ENCODE measurements at places on chromosomes 2 and 18.
A peak's percentile ranks its signal among the peaks of the same experiment; 100 is the strongest.

DNA sequence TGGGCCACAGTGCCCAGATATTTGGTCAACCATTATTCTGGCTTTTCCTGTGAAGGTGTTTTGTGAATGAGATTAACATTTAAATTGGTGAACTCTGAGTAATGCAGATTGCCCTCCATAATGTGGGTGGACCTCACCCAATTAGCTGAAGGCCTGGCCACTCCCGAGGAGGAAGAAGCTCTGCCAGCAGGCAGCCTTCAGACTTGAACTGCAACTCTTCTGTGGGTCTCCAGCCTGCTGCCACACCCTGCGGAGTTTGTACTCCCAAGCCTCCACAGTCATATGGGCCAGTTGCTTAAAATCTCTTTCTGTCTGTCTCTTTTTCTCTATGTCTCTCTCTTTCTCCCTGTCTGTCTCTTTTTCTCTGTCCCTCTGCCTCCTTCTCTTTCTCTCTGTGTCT lies 262.7 kb downstream of the MYCN start:
- no peak for DNase-seq

- DNase-seq: no peak
Observed at GRCh38 chr2:101125808-101126207, 25.4 kb downstream of the TBC1D8 start.

DNA sequence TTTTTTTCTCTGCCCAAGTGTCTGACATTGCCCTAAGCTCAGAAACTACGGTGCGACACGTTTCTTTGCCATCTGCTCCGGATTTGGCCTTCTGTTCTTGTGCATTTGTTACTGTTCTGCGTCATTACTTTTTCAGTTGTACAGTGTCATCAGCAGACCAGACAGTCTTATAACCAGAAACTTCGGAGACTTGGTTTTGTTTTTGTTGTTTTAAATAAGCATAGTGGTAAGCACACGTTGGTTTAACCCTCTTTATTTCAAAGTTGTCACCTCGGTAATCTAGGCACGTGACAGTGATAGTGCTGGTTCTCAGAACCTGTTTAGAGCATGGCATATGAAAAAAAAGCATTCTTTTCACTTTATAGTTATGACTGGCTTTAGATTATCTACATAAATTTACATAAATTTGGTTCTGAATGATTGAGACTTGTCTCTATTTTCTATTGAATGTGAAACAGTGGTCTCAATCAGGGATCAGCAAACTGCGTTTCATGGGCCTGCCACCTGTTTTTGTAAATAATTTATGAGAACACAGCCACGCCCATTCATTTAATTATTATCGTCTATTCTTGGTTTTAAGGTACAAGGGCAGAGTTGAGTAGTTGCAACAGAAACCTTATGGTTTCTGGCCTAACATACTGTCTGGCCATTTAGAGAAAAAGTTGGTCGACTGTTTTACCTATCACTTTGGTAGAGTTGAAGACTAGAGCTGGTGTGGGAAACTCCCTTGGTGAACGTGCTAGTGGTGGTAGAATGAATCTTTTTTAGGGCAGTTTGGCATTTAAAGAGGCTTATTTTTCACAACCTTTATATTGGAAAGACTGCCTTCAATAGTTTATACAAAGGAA lies 106.5 kb downstream of the ZNF532 start:
- no peak for DNase-seq

- no peak for DNase-seq
Observed at GRCh38 chr2:191806396-191806795, 40.5 kb downstream of the CAVIN2 start.

DNA sequence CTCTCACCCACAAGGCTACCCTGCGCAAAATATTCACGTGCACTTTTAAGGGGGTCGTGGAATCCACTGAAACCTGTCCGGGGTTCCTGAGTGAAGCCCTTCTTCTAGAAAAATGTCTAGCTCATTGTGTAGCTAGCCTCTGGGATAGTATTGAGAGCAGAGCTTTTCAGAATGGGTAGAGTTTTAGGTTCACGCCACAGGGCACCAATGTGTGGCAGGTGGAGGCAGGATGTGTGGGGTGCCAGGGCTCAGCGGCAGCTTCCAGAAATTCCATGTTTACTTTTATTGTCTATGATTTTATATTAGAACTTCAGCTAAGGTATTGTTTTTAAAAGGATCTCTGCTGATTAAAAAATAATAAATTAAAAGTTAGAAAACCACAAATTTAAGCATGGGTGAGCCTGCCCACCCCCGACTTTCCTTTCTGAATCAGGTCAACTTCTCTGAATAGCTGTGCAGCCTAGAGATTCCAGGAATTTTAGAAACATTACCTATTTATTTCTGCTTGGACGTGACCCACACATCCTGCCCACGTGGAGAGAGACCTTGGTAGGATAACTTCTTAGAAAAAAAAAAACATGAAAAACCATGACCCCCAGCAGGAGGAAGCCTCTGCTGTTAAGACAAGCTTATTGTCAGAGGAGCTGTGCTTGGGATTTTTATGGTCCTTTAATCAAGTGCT lies 163.7 kb downstream of the CTIF start:
- no peak for DNase-seq

GRCh38 chr18:55743736-55744135 lies 155.7 kb upstream of the TCF4 start:
- no peak for DNase-seq

DNA sequence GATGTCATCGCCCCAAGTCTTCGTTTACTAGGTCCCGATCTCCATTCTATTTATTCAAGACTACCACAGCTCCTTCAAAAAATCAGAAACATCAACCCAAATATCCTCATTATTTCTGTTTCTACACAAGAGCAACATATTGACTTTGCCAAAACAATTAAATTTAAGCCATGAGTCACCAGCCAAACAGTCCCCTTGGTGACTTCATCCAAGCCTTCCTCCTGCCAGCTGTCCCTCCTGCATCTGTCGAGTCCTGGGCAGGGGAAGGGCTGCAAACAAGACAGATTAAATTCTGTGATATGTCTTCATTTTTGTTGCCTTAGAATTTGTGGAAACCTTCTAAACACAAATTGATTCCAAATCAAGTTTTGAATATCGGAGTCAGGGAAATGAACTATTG lies 110.3 kb downstream of the SP3 start:
- no peak for DNase-seq

DNA sequence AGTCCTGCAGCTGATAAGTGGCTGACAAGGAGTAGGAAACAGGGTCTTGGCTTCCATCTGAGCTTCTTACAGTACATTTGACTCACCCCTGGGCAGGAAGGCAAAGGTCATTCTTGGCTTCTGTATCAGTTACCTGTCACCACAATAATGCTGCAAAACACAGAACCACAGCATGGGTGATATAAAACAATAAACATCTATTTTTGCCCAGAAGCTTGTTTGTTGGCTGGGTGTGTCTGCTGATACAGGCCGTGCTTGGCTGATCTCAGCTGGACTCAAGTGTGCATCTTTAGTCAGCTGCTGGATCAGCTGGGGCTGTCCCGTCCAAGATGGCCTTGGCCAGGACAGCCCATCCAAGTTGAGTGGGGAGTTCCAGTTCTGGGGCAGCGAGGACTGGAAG lies 34.7 kb downstream of the ONECUT2 start:
- no peak for DNase-seq

DNA sequence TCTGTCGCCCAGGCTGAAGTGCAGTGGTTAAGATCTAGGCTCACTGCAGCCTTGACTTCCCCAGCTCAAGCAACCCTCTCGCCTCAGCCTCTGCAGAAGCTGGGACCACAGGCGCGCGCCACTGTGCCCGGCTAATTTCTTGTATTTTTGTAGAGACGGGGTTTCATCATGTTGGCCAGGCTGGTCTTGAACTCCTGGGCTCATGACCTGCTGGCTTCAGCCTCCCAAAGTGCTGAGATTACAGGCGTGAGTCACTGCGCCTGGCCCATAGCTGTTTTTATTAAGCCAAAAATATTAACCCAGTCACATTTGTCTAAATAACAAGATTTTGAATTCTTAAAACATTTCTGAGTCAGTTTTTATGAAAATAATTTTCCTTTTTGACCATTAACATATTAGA lies 6.3 kb upstream of the SFT2D3 start:
- DNase-seq: peak; percentile 24

- DNase-seq: no peak
Observed at GRCh38 chr2:169961911-169962310, 134.7 kb downstream of the UBR3 start.

GRCh38 chr2:16060125-16060935 lies 120.0 kb downstream of the MYCN start:
- DNase-seq: no peak

DNA sequence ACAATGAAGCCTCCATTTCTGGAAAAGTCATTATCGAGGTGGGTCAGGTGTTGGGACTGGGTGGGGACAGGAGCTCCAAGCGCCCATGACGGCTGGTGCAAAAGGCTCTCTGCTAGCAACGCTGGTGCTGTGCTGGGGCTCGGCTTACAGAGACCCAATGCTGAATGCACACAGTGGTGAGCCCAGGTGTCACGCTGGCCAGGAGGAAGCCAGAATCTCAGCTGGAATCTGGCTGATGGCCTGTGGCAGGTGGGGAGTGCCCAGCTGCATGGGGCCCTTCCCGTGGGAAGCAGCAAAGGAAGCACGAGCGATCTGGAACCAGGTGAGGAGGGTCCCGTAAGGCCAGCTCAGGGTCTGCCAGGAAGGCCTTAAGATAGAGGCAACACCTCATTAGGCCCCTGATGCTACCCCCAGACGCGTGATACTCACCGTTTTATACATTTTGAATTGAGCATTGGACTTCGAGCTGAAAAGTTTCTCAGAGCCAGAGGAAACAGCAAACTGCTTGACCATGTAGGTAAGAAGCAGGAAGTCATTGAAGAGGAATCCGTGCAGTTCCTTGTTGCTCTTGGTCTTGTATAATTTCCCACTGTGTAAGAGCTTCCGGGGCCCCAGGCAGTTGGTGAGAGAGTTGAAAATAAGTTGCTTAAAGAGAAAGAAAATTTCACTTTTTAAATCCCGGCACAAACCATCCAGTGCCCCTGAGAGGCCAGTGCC lies 34.7 kb downstream of the FAM228A start:
- DNase-seq: no peak

DNA sequence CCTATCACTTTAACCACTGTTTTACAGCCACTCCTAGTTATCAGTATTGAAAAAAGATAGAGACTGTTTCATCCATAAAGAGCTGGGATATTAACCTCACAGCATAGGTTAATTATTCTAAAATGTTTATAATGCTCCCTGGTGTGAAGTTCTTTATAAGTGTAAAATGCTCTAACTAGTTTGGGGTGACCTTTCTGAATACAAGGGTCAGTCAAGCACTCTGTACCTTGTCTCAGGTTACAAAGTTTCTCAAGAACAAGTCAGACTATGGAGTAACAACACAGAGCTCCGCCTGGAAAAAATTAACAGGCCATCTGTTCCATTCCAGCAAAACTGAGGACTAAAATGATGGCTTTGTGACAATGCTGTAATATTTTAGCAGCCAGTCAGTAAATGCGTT lies 107.4 kb downstream of the NOL4 start:
- no peak for DNase-seq

- no peak for DNase-seq
Observed at GRCh38 chr2:239381709-239382134, 19.1 kb downstream of the HDAC4 start.

DNA sequence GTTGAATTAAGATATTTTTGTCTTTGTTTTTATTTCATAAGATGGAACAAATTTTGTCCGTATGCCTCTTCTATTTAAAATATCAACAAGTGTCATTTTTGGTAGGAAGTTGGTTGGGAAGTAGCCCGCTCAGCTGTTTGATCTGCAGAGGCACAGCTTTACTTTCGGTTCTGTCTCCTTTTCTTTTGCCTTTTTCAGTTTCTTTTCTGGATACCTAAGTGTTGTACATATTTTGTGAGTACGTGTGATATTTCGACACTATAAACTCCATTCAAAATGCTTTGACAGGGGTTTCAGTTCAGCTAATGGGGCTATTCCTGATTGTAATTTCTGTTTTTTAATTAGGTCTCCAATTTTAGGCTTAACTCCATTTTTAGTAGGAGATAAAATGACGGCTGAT lies 1785.0 kb upstream of the LRRTM1 start:
- no peak for DNase-seq

- peak; percentile 45 for DNase-seq
Observed at GRCh38 chr2:59885541-59885940, 667.9 kb downstream of the BCL11A start.

DNA sequence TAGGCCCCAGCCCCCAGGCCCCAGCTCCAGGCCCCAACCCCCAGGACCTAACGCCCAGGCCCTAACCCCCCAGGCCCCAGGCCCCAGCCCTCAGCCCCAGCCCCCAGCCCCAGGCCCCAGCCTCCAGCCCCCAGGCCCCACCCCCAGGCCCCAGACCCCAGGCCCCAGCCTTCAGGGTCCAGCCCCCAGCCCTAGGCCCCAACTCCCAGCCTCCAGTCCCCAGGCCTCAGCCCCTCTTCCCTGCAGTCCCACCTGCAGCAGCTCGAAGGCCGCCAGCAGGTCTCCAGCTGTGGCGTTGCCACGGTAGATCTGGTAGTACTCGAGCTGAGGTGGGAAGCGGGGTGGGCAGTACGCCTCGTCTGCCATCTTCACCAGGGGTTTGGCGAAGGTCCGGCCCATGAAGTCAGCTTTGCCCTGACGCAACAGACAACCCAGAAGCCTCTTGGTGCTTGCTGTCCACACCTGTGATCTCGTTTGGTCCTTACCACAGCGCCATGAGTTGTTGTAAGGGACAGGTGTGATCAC lies 3.6 kb downstream of the OTOF start:
- DNase-seq: no peak

- no peak for DNase-seq
Observed at GRCh38 chr2:74714691-74715080, 60.6 kb downstream of the SEMA4F start.

DNA sequence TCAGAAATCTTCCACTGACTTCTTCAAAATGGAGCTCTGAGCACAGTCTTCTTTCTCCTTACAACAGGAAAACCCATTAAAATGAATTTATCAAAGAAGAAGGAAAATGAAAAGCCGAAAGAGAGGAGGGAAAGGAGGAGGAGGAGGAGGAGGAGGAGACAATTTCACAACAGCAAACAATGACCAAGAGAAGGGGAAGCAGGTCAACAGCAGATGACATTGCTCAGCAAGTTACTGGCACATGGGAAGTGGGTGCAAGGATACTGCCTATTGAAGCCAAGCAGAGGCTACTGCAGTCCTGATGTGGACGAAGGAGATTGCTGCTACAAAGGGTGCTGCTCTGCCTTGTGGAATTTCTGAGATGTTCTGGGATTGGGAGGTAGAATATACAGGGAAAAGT lies 268.2 kb upstream of the FBXO11 start:
- no peak for DNase-seq

- no peak for DNase-seq
Observed at GRCh38 chr2:146532509-146533147, 1312.2 kb upstream of the ACVR2A start.

DNA sequence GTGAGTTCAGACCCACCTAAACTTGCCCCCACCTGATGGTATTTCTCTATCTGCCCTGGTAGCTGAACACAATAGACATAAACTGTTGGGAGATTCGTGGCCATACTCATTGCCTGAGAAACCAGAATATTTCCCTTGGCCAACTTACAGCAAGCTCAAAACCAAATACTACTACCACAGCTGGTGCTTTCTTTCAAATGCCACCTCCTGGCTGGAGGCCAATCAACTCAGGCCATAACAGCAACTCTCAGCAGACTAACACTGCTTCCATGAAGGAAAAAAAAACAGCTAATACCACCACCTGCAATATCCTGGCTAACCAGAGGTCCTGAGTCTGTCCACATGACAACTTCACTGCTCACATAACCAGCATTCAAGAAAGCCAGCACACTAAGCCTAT lies 373.1 kb downstream of the CMPK2 start:
- no peak for DNase-seq

Measured in H9 (cell line).